ENCODE measurements at places on chromosomes 13 and 19.

DNA sequence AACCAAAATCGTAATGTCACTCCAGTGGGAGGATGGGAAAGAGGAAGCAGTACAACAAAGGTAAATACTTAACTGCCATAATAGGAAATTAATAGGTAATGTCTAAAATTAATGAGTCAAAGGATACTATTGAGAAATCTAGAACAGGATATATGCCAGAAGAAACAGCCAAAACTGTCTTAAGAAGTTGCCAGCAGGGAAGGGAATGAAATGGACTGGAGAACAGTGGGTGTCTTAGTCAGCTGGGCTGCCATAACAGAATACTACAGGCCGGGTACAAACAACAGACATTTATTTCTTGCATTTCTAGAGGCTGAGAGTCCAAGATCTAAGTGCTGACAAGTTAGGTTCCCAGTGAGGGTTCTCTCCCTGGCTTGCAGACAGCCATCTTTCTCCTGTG is 40.3 kb upstream of the IPO5 start:
- DNase-seq: no peak

DNA sequence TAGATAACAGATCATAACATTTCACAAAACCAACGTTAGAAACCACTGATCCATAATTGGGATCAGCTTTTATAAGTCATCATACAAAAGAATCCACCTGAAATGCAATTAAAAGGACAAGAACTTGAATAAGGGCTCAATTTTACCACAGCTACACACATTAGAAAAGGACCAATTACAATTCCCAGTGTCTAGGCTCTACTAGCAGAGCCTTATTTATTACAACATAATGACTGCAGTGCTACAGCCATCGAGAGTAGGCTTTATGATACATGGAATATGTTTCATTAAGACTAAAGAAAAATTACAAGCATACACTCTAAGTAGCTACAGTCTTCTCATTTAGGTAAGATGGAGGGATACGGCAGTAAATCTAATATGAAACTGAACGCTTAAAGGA is 2.9 kb downstream of the RBM26 start:
- no peak for DNase-seq

DNA sequence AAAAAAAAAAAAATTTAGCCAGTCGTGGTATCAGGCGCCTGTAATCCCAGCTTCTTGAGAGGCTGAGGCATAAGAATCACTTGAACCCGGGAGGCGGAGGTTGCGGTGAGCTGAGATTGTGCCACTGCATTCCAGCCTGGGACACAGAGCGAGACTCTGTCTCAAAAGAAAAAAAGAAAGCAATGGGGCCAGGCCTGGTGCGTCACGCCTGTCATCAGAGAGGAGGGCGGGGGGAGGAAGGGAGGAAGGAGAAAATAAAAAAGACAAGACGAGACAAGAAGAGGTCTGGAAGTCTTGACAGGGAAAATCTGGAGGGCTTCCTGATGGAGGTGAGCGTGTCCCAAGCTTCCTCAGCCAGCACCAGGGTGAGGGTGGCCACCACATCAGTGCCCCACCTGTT is 54.9 kb upstream of the PTPRS start:
- DNase-seq: no peak

DNA sequence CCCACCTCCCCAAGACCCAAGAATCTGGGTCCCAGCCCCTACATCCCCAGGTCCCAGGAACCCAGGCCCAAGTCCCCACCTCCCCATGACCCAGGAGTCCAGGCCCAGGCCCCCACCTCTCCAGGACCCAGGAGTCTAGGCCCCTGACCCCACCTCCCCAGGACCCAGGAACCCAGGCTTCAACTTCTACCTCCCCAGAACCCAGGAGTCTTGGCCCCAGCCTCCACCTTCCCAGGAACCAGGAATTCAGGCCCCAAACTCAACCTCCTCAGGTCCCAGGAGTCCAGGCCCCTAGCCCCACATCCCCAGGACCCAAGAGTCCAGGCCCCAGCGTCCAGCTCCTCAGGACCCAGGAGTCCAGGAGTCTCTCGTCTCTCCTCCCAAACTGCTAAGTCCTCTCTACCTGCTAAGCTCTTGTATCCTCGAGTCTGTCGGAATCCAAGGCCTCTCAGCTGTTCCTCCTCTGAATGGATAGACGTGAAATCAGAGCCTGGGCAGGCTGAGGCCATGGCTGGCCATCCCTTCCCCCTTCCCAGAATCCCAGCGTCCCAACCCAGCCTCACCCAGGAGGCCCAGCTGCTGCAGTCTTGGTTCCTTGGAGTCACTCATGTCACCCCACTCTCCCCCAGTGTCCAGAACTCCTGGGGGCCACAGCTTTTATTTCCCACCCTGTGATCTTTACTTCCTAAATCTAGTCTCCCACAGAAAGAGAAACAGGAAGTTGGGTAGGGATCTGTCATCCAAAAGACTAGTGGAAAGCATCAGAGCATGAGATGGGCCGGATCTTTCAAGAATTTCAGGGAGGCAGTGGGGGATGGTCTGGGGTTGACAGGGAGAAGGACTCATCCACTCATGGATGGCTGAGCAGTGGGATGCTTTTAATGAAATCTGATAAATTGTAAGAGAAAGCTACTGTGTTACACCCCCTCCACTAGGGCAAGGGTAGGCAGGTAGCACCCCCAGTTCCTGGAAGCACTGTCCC is at the start of gene CD209:
Gene CD209 (minus strand): TSS at position 632 of the 982 bp plus-strand sequence. CDS start 23 bp downstream, at position 609.
- no peak for DNase-seq

- DNase-seq: no peak
Observed at GRCh38 chr19:56838024-56838908, 2.3 kb downstream of the PEG3 start.

- peak; percentile 50 for DNase-seq
Observed at GRCh38 chr19:38224014-38224862, at the start of gene DPF1. DPF1 (minus strand) TSS chr19:38224222; CDS start chr19:38224142, 80 bp downstream.

GRCh38 chr13:47294691-47295090 is 397.8 kb upstream of the HTR2A start:
- DNase-seq: no peak

All from stimulated activated CD4-positive, alpha-beta T cell treated with anti-CD3 and anti-CD28 coated beads, TNF-alpha, amount 100 ng/mL, for 48 hours (primary cell).